ENCODE measurements at places on chromosomes 6 and 20.

GRCh38 chr20:42259389-42259788 is 641.2 kb upstream of the CHD6 start:
- DNase-seq = no peak

- no peak for DNase-seq
These were observed 24.6 kb upstream of the C20orf204 start for GRCh38 chr20:64011366-64011779.

DNA sequence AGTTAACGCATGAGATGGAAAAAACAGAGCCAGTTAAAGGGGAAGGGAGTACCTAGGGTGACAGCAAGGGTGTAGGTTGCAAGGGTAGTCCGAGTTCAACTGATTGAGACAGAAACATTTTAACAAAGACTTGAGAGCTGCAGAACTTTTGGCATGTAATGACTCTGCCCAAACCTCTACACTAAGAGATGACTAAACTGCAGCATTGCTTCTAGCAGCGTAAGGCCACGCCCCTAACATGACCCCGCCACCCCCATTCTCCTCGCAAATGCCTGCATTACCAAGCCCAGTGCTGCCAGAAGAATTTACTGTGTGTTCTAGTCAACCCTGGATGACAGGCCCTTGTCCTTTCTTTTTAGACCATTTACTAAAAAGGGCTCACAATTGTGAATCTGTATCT is 6.3 kb upstream of the HINT3 start:
- DNase-seq = peak; percentile 93

DNA sequence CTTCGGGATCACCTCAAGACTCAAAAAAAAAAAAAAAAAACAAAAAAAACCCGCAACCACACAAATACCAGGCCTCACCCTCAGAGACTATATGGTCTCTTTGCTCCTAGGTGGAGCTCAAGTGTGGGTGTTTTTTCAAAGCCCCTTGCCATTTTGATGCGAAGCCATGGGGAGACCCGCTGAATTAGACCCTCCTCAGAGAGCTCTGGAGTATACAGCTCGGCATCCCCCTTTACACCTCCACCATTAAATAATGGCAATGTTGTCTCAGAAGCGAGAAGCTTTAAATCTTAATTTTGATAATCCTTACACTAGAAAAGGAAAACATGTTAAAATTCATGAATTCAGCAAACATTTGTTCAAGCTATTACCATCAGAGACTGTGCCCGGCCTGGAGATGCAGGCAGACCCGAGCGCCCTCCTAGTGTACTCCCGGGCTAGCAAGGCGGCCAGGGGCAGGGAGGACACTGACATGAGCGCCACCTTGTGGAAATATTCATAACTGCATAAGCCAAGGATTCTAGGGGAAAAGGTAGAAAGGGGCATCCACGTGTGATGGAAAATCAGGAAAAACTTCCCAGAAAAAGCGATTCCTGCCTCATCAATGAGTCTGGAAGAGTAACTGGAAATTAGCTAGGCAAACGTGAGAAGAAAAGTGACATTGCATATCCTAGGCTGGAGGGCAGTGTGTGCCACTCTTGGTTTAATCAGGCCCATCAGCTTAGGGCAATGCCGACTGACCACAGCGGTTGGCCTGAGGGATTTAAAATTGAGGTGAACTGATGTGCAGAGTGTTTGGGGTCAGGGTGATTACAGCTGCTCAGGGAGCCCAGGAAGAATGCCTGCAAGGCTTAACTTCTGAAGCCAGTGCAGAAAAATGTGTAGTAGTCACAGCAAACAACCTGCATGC is 72.5 kb downstream of the B3GAT2 start:
- peak; percentile 62 for DNase-seq

- no peak for DNase-seq
These were observed 67.7 kb downstream of the SYNJ2 start for GRCh38 chr6:158049055-158050028.

DNA sequence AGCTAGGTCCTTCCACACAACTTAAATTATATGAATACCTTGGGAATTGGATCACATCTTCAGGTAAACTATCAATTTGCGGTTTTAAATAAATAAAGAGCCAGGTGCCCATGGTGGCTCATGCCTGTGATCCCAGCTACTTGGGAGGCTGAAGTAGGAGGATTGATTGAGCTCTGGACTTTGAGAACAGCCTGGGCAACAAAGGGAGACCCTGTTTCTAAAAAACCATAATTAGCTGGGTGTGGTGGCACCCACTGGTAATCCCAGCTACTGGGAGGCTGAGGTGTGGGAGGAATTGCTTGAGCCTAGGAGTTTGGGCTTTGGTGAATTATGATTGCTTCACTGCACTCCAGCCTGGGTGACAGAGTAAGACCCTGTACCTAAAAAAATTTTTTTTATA is 3.4 kb downstream of the GMNN start:
- no peak for DNase-seq

GRCh38 chr6:97049253-97050011 is 124.9 kb downstream of the KLHL32 start:
- DNase-seq = no peak

- DNase-seq = no peak
These were observed 10.6 kb upstream of the BTBD9 start for GRCh38 chr6:38650207-38650752.

- no peak for DNase-seq
These were observed 55.9 kb upstream of the SNX9 start for GRCh38 chr6:157766901-157767774.

- DNase-seq = no peak
These were observed 489.5 kb downstream of the KIF16B start for GRCh38 chr20:16083639-16084280.

DNA sequence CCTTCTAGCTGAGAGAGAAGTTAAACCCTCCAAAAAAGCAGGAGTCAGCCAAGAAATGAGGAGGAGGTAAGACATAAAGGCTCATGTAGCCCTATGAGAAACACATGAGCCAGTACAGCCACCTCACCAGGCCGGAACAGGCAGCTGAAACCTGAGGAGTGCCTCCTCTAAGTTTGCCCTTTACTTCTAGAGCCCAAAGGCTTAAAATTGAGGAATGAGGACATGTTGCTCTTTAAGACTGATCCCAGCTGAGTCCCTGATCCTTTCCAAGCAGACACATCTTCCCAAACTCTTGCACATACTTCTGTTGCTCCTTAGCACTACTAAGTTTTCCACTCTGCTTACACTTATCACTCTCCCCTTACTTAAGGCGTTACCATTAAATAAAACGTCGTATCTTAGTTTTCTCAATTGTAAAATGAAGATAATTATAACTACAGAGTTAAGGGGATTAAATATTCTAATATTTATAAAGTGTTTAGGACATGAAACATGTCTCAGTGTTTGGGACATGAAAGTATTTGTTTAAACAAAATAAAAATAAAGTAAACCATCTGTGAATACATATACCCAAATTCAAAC is 124.0 kb downstream of the OGFRL1 start:
- DNase-seq = peak; percentile 37

DNA sequence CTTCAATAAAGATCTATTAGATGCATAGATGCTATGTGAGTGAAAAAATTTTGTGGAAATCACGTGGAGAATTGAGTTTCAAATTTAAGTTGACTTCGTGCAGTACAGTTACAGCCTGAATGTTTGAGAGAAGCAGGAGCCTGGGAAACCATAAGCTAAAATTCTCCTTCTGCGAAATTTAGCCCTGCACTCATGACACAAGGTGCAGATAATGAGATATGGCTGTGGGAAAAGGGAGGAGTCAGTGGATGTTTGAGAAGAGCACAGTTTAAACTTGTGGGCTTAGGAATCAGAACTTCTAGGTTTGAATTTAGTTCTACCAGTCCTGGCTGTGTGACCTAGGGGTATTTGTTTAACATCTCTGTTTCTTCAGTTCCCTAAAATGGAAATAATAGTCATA is 32.1 kb upstream of the SIRPG start:
- DNase-seq = no peak

DNA sequence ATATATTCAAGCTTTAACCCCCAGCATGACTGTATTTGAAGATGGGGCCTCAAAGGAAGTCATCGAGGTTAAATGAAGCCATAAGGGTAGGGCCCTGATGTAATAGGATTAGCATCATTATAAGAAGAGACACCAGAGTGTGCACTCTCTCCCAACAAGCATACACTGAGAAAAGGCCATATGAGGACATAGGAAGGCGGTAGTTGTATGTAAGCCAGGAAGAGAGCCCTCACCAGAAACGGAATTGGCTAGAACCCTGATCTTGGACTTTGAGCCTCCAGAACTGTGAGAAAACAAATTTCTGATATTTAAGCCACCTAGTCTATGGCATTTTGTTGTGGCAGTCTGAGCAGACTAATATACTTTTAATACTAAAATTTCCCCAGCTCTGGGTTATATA is 150.1 kb upstream of the STXBP5 start:
- no peak for DNase-seq

DNA sequence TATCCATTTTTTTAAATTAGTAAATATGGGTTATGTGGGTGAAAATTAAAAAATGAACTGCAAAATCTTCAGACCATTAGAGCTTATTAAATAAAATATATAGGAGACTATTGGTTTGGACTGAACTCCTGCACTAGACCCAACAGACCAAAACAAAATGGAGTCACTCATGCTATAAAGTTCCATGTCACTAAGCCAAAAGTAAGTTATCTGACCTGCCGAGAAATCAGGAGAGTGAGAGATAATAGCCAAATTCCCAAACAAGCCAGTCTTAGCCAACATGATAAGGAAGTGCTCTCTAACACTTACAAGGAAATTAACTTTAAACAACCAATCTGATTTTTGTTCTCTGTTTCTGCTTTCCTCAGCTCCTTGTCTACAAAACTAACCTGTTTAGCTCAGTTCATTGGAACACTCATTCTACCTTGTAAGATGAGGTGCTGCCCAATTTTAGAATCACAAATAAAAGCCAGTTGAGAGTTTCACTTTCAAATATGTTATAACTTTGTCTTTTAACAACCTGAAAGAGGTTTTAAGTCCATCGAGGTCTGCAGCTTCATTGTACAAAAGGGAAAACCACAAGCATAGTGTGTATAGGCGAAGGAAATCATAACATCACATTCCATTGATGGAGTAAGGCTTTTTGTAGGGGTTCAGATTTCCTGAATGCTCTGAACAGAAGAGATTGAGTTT is 220.5 kb downstream of the TENT5A start:
- DNase-seq = peak; percentile 24

GRCh38 chr20:38299963-38300362 is 4.0 kb upstream of the BPI start:
- no peak for DNase-seq

GRCh38 chr6:131779304-131779703 is 28.5 kb upstream of the ENPP1 start:
- DNase-seq = no peak

DNA sequence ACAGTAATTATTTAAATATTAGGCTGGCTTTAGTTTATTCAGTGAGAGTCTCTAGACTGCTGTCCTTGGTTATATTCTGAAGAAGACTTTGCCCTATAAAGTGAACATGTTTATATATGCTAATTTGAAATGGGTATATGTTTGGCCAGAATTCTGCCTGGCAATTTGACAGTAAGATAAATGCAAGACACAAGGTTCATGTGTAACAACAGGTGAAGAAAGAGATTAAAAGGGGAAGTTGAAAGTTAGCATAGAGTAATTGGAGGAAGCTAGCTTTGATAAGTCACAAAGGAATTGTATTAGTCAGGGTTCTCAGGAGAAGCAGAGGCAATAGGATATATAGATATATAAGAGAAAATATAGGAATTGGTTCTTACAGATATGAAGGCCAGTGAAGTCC is 191.4 kb downstream of the CENPW start:
- DNase-seq = no peak

DNA sequence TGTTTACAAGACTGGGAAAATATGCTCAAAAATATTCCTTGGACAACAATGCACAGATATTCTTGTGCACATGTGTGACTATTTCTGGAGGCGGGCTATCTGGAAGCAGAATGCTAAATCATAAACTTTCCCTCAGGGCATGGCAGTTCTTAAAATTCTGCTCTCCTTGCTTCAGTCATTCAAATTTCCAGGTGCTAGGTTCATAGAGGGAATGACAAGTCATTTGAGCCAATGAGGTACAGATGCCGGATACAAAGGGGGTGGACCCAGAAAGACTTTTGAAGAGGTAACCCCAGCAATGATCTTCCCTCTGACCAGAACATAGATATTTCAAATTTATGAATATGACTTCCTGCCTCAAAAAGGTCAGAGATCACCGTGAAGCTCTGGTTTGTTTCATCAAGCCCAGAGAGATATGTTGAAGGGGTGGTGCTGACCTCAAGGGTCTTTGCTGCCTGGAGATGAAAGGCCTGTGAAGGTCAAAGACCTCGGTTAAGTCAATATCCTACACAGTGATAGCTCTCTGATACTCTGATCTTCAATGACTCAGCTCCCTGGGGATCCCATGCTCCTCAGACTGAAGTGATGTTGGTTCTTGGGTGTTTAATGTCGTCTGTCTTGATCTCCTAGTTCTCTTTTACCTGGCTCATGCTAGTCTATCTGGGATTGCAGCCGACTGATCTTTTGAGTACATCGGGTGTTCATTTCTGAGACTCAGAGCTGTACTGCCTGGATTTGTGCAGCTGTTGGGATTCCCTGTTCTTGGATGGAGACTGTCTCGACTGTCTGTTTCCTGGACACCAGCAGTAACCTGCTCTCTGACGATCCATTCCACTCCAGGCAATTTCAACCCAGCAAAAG is 47.5 kb upstream of the TSHZ2 start:
- no peak for DNase-seq

DNA sequence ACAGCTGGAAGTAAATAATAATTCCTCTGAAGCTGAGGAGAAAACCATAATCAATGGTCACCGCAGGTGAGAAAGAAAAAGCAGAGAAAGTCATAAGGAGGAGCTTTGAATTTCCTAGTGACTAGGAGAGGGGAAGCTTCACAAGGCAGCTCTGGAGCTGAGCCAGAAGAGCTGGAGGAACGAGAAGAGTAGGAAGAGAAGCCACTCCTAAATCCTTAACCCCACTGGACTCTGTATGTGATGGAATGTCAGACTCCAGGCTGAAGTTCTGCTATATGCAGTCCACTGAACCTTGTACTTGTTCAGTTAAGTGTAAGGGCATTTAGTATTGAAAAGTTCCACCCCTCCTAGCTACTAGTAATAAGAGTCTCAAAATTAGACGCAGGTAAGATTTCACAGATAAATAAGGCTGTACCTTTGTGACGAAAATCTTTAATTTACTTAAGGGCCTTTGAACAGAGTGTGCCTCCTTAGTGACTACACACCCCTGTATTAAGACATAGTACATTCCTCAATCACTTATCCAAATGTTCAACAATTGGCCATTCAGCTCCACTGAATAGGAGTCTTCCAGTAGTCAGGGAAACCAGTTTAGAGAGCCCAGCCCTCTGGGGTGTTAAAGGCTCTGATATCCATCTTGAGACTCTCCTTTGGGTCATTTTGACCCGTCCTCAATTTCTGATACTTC is 71.4 kb upstream of the UFL1 start:
- no peak for DNase-seq

- no peak for DNase-seq
These were observed 16.8 kb upstream of the ARID1B start for GRCh38 chr6:156760377-156760776.

DNA sequence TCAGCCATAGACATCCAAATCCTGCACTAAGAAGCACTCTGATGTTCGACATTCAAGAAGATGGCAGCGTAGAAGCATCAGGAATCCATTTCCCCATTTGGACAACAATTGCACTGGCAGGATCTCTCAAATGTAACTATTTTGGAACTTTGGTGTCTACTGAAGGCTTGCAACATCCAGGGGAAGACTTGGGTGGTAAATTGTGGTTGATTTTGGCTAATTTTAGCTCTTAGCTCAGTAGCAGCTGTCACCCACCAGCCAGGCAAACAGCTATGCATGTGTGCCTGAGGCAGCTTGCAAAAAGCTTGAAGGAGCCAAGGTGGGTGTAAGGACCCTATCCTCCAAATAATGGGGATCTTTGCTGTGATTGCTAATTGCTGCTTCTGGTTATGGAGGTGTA is 35.1 kb upstream of the PPP1R3G start:
- peak; percentile 47 for DNase-seq
